ENCODE measurements at places on chromosomes 16 and 17.

DNA sequence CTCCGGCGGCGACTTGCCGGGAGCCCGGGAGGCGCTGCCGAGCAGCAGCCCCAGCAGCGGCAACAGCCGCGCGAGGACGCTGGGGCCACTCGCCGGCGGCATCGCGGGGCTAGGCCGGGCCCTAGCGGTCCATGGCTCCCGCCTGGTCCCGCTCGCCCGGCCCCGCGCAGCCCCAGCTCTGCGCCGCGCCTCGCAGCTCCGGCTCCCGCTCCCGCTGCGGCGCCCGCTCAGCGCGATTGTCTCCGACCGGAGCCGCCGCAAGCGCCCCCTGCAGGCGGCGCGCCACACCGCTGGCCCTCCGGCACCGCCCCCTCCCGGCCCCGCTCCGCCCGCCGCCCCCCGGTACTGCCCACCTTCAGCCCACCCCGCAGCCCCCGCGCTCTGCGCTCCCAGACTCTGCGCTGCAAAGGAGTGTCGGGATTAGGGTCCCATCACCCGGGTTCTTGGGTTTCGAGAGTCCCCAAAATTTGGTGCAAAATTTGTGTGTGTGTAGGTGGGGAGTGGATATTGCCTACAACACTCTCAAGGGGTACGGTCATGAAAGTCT lies at the start of gene FAM171A2:
Gene FAM171A2, minus strand, starts transcription at position 241 of the 547 bp plus-strand sequence. Its CDS starts 139 bp downstream, at position 102.
- DNase-seq, result peak; percentile 42

DNA sequence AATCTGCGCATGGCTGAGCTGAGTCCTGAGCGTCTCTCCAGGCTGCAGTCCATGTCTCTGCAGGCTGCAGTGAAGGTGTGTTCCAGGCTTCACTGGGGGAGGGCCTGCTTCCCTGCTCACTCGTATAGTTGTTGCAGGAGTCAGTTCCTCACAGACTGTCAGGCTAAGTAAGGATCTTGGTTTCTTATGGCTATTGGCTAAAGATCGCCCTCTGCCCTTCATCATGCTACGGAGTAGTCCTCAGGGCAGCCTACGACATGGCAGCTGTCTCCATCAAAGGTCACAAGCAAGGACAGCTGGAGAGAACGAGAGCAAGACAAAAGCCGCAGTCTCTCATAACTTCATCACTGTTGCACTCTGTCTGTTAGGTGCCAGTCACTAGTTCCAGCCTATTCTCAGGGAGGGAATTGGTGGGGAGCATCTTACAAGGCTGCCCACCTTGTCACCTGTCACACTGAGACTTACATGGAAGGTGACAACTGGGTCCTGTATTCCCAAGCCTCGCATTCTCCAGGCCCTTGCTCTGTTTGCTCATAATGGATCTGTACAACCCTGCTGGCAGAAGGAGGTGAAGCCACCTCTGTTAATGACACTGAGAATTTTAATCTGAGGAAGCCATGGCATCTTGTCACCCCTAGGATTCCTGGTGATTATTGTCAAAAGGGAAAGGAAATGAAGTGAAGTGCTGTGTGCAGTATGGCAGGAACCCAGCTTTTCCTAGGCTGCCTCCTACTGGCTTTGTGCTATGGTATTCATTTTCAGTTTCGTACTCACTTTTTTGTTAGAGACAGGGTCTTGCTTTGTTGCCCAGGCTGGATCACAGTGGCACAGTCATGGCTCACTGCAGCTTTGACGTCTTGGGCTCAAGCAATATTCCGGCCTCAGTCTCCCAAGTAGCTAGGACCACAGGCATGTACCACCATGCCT lies 43.4 kb downstream of the MFSD11 start:
- DNase-seq, result no peak

DNA sequence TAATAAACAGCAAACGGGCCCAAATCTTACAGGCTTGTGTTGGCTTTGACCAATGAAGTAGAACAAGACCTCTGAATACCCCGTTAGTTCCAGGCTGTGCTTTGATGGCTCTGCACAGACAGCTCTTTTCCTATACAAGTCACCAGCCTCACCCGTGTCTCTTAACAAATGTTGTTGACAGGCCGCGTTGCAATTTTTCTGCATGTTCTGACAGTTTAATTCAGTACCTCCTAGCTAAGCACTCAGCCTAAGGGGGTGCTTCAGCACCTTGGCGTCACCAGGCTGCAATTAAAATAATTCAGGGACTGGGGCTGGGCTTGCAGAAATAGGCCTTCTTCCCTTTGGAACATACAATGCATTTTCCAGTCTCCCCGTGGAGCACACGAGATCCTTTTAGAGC lies 500.1 kb downstream of the MAF start:
- DNase-seq, result peak; percentile 43

DNA sequence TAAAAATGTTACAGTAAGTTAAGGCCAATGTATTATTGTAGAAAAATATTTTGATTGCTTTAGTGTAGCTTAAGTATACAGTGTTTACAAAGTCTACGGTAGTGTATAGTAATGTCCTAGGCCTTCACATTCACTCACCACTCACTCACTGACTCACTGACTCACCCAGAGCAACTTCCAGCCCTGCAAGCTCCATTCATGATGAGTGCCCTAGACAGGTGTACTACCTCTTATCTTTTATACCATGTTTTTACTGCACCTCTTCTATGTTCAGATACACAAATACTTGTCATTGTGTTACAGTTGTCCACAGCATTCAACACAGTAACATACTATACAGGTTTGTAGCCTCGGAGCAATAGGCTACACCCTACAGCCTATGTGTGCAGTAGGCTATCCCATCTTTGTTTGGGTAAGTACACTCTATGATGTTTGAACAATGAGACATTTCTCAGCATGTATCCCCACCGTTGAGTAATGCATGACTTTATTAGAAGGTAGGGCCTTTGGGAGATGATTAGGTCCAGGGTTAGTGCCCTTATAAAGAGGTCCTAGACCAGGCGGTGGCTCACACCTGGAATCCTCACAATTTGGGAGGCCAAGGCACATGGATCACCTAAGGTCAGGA lies 117.8 kb downstream of the SLC39A11 start:
- DNase-seq, result no peak

DNA sequence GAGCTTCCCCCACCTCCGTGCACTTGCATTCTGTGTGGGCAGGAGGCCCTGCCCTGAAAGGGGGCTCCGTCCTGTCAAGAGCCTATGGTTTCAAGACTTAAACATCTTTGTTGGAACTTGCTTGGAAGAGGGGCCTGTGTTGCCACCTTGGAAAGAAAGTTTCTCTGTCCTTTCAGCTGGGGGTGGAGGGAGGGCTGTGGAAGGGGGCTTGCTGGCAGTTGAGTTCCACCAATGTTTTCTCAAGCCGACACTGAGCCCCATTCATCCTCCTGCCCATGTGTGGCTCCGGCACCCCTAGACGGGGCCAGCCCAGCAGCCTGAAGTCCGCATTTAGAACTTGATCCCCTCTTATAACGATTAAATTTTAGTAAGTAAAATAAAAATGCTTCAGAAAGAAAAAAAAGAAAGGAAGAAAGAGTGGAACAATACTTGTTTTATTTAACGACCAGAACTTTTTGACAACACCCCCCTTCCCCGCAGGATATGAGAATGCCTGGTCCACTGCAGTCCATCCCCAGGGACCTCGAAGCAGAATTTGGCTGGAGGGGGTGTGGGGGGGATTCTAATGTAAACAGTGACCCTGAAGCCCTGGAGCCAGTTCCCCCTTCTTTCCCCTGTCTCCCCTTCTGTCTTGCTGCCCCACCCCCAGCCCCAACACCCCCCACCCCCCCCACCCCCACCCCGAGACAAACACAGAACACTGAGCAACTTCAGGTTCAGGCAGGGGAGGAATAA lies 26.9 kb upstream of the CLEC18A start:
- no peak for DNase-seq

GRCh38 chr17:46868689-46869187 lies 17.4 kb downstream of the WNT9B start:
- no peak for DNase-seq

DNA sequence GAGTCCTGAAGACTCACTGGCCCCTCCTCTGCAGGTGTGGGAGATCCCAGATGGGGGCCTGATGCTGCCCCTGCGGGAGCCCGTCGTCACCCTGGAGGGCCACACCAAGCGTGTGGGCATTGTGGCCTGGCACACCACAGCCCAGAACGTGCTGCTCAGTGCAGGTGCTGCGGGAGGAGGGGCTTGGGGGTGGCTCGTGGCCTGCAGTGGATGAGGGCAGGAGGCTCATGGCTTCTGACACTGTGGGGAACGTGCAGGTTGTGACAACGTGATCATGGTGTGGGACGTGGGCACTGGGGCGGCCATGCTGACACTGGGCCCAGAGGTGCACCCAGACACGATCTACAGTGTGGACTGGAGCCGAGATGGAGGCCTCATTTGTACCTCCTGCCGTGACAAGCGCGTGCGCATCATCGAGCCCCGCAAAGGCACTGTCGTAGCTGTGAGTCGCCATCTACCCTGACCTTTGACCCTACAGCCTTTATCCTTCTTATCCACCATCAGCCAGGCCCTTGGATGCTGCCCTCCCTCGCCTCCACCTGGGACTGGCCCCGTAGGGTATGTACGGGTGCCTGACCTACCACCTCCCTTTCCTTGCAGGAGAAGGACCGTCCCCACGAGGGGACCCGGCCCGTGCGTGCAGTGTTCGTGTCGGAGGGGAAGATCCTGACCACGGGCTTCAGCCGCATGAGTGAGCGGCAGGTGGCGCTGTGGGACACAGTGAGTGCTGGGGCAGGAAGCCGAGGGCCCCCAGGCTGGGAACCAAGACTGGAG lies 3.6 kb downstream of the CORO1A start:
- no peak for DNase-seq

DNA sequence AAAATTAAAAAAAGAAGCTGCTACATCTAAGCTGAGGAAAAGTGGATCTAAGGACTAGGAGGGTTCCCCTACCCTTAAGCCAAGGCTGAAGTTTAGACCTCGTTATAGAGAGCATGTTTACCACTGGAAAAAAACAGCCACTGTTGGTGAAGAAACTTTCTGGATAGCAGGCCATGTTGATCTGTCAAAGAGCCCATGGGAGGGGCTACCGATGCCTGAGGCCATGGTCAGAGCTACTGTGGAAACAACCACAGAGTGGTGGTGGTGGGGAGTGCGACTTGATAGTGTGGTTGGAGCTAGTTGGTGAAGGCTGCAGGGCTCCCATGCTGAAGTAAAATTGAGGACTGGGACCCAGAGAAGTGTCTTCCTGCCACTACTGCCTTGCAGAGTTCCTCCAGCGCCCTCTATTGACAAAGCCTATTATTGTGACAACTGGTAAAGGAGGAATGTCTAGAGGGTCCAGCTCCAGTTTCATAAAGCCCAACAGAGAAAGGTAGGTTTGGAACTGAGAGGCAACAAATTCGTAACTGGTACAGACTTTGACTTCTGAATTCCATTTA lies 12.7 kb upstream of the FAM20A start:
- DNase-seq, result no peak

GRCh38 chr17:63881935-63882601 lies at the start of gene GH2:
Gene GH2, minus strand, starts transcription at chr17:63881944. Its CDS starts 143 bp downstream, at chr17:63881801.
- DNase-seq, result no peak

DNA sequence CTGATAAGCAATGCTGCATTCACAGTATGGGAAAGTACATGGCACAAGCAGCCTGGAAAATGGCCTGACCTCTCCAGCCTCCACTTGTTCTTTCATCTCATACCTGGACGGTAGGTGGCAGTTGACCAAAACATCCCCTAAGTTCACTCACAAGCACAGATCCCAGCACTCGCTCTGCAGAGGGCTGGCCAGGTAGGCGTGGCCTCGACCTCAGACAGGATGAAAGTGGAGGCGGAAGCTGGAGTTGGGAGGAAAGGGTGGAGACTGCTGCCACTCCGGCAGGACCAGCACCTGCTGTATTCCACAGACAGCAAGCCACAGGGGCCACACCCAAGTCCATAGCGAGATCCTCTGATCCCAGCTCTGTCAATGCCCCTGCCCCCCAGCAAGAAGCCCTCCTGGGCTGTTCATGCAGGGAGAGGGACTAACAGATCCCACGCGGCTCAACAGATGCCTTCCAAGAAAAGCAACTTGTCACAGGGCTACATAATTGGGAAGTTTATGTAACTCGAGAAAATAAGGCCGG lies 31.3 kb downstream of the ZCCHC14 start:
- DNase-seq, result peak; percentile 71

DNA sequence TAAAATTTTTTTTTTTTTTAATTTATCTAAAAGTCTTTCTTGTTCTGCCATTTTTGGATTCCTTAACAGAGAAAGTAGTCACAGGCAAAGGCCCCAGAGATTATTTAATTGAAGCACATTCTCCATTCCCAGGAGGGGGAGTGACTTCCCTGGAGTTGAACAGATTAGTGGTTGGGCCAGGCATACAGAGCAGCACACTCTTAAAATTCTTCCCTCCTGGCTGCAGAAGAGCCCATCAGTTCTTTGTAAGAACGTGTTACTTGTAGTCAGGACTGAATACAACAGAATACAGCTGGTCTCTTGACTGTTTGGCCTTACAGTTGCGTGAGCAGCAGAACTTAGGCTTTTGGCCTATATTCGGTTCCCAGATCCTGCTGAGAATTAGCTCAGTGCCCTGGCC lies 1.8 kb downstream of the ALKBH5 start:
- DNase-seq, result peak; percentile 1

GRCh38 chr16:83682116-83682867 lies 125.5 kb upstream of the HSBP1 start:
- DNase-seq, result no peak

- no peak for DNase-seq
Measured at GRCh38 chr17:56744721-56745120, 89.0 kb downstream of the C17orf67 start.

GRCh38 chr17:28467456-28468025 lies 5.9 kb upstream of the SLC13A2 start:
- DNase-seq, result no peak

DNA sequence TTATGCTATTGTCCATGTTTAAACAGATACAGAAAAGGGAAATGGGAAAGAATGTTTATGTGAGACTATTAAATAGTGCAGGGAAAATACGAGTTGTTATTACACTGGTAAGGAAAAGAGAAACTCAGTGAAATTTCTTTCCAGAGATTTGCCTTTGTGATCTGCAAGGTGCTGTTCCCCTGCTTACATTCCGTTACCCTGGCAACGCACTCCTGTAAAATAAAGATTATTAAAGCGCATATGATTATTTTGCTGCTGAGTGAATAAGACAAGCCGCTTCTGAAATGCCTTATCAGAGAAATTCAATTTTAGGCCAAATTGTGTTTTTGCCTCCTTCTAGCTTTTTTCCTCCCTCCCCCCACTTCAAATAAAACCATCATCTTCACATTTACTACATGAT lies 328.6 kb upstream of the PMFBP1 start:
- no peak for DNase-seq

- DNase-seq, result no peak
Measured at GRCh38 chr17:1577583-1578013, 15.0 kb upstream of the PITPNA start.

GRCh38 chr17:77322514-77323412 lies 182.0 kb downstream of the SEC14L1 start:
- peak; percentile 20 for DNase-seq

DNA sequence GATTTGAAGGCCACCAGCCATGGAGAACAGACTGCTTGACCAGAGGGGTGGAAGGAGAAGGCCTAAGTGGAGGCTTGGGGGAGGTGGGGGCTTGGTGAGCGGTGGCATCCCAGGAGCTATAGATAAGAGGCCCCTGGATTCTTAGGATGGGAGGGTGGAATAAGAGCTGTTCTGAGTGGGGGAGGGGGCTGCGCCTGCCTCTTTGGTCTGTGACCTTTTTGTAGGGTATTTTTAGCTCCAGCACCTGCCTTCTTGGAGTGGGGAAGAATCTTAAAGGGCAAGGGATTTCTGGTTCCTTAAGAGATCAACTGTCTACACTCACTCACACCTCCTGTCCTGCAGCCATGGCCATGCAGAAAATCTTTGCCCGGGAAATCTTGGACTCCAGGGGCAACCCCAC lies 567 bp downstream of the ENO3 start:
- no peak for DNase-seq

Measured in DMS79 treated with DMSO at 0.1 percent for 48 hours (cell line).